ENCODE measurements at places on chromosomes 3 and 15. TPM values are rescaled to one million over a fixed set of nuclear protein-coding genes. Genes with fewer than 3 reads are reported as not detected.

The TRAIP gene
- total RNA-seq: not detected

The ACKR2 gene
- total RNA-seq: 7.5 TPM

The EID1 gene
- total RNA-seq: 391 TPM

The PCOLCE2 gene
- 48.2 TPM for total RNA-seq

The SNRK gene
- 50.4 TPM for total RNA-seq

The MFSD1 gene
- 48.6 TPM for total RNA-seq

The TRPM1 gene
- total RNA-seq: not detected

The GOLGA8M gene
- 1.7 TPM for total RNA-seq

The CTXN2 gene
- total RNA-seq: not detected

The SPATA12 gene
- not detected for total RNA-seq

The RPL32 gene
- 784 TPM for total RNA-seq

The SI gene
- total RNA-seq: not detected

The ALPK3 gene
- total RNA-seq: 16.1 TPM

The UROC1 gene
- not detected for total RNA-seq

The UACA gene
- total RNA-seq: 40.7 TPM

The CMTM8 gene
- total RNA-seq: 1.7 TPM

The MAN2C1 gene
- total RNA-seq: 130 TPM

The C15orf62 gene
- 0.57 TPM for total RNA-seq

The PRICKLE2 gene
- 71.8 TPM for total RNA-seq

The PIF1 gene
- total RNA-seq: 1.7 TPM

The STRA6 gene
- total RNA-seq: 0.29 TPM

The RPL4 gene
- 4,577 TPM for total RNA-seq

The STRIT1 gene
- total RNA-seq: not detected

The NANOGP8 gene
- total RNA-seq: 0.63 TPM

The FBXO40 gene
- total RNA-seq: not detected

The GOLGA6D gene
- total RNA-seq: not detected

The ASTE1 gene
- 2.8 TPM for total RNA-seq

The STXBP5L gene
- total RNA-seq: 0.29 TPM

The CRYGS gene
- 0.32 TPM for total RNA-seq

The AZI2 gene
- total RNA-seq: 71.9 TPM

Measured in esophagus muscularis mucosa (tissue), 4 donors.